Renal cortical epithelial cell (primary cell): ENCODE measurements at places on chromosomes 5 and 9. TPM values are rescaled to one million over a fixed set of nuclear protein-coding genes. Genes with fewer than 3 reads are reported as not detected.

Gene SPATA31E1
- total RNA-seq: not detected in 2 replicates

Gene TMC1
- 0.15 TPM in 1 of 2 replicates, not detected in the other for total RNA-seq

Gene COMMD10
- 42.1 and 72.8 TPM in 2 replicates for total RNA-seq

Gene SPRY4
- total RNA-seq: 1.2 and 3.4 TPM in 2 replicates

Gene SLC34A1
- 0.05 TPM in 1 of 2 replicates, not detected in the other for total RNA-seq

Gene BTF3
- 267 and 336 TPM in 2 replicates for total RNA-seq

Gene LCN1
- total RNA-seq: not detected in 2 replicates

Gene CCDC192
- total RNA-seq: not detected in 2 replicates

Gene CATSPER3
- 0.10 TPM in 1 of 2 replicates, not detected in the other for total RNA-seq

Gene HMHB1
- total RNA-seq: not detected in 2 replicates

Gene LRRTM2
- 0.10 TPM in 1 of 2 replicates, not detected in the other for total RNA-seq

Gene ZNF883
- 2.8 and 6.8 TPM in 2 replicates for total RNA-seq

Gene OCLN
- total RNA-seq: 63.4 and 66.1 TPM in 2 replicates

Gene MTMR12
- 27.3 and 61.3 TPM in 2 replicates for total RNA-seq

Gene DBH
- total RNA-seq: not detected in 2 replicates

Gene F2RL2
- total RNA-seq: 0.17 and 0.99 TPM in 2 replicates
